ENCODE measurements at places on chromosomes 6 and 20. TPM values are rescaled to one million over a fixed set of nuclear protein-coding genes. Genes with fewer than 3 reads are reported as not detected.

Gene E2F3
- 11.0 TPM for total RNA-seq

Gene PAX1
- not detected for total RNA-seq

Gene GMDS
- 63.7 TPM for total RNA-seq

Gene SPATA25
- 6.7 TPM for total RNA-seq
